Stimulated activated CD8-positive, alpha-beta memory T cell treated with anti-CD3 and anti-CD28 coated beads, Interleukin-4, amount 100 ng/mL, for 4 hours (primary cell): ENCODE measurements at places on chromosomes 16 and 17.

DNA sequence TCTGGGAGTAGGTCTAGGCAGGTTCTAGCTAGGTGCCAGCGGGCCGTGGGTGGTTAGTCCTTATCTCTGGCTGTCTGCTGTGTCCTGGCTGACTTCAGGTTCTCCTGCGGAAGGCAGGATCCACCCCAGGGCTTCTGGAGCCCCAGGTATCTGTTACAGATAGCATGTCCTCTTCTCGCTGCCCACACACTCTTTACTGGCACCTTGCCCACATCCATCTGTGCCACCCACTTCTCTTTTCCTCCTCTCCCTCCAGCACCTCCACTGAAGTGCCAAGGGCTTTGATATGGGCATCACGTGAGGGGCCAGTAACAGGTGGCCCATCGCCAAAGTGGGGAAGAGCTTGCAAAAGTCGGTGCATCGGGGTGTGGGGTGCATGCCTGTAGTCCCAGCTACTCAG is 4.6 kb upstream of the MPP2 start:
- no peak for DNase-seq

- no peak for DNase-seq
Measured at GRCh38 chr17:83010206-83011200, 68.9 kb upstream of the METRNL start.

- no peak for DNase-seq
Measured at GRCh38 chr17:76022285-76022684, 4.8 kb downstream of the EVPL start.

- no peak for DNase-seq
Measured at GRCh38 chr17:60423865-60424264, 1.6 kb downstream of the CHCT1 start.

DNA sequence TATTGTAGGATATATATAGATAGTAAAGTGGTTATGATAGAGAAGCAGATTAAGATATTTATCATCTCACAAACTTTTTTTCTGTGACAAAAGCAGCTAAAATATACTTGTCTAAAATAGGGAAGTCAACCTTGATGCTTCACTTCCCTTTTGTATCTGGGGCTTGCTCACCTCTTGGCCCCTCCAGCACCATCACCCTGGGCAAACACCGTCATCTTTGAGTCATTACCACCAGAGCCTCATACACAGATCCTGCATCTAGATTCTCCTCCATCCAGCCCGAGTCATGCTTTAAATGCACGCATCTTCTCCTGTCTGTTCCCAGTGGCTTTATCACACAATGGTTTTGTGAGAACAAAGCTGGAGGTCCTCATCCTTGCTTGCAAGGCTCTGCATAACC is 1062.7 kb upstream of the EEF2KMT start:
- no peak for DNase-seq

DNA sequence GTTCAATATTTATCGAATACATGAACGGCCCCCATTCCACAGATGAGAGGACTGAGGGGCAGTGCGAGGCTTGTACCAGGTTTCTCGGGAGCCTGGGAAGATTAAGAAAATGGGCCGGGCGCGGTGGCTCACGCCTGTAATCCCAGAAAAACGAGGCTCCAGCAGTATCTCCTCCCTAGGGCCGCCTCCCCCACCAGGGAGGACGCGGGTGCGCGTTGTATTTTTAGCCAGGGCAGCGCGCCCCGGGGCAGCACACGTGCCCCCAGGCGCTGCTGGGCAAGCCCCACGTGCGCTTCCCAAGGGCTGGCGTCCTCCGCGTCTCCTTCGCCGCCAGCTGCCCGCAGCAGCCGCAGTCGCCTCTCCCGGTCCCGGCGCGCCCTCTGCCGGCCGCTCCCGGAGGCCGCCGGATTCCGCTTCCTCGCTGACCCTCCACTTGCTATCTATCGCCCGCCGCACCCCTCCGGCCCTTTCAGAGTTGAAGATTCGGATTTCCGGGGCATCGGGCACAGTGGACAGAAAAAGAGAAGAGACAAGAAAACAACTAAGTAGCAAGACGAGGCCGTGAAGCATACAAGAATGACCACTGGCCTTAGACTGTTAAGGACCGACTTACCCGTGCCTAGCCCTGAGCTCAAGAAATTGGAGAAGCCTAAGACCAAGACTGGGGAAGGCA is 1.9 kb upstream of the YBX2 start:
- DNase-seq: peak; percentile 25

DNA sequence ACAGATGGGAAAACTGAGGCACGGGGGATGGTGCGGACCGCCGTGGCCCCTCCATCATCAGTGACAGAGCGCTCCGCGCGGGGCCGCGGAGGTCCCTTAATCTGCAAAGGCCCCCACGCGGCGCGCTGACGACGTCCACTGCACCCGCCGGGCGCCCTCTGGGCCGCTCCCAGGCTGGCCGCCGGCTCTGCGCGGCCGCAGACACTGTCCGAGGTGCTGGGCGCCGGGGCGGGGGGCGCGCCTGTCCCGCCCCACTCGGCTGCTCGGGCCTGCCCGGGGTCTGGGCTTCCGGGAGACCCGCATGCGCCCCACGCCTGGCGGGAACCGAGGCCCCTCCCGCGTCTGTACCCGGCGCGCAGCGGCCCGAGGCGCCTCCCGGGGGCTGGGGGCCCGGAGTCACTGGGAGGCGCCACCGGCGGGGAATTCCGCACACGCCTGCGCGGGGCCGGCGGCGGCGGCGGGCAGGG is 550 bp upstream of the RNF213 start:
- DNase-seq: no peak

DNA sequence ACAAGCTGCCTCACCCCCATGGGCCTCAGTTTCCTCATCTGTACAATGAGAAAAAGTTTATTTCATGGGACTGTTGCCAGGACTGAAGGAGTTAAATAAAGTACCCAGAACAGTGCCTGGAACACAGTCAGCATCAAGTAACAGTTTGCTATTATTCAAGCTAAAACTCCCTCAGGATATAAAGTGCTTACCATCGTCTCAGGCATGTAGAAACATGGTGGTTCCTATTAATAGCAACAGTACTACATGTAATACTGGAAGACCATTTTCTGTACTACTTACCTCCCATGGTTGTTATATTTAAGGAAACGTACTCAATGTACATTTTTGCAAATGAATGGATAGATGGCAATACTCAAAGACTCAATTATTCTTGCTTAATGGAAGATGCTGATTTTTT is 93.4 kb downstream of the NCOR1 start:
- no peak for DNase-seq

GRCh38 chr17:72517413-72518158 is 396.8 kb downstream of the SOX9 start:
- no peak for DNase-seq

DNA sequence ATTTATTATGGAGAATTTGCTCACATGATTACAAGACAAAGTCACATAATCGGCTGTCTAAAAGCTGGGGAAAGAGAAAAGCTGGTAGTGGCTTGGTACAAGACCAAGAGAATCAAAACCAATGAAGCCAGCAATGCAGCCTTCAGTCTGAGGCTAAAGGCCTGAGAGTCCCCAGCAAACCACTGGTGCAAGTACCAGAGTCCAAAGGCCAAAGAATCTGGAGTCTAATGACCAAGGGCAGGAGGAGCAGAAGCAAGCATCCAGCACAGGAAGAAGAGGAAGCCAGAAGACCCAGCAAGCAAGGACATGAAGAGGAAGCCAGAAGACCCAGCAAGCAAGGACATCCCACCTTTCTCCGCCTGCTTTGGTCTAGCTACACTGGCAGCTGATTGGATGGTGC is 250.6 kb upstream of the SALL1 start:
- no peak for DNase-seq

- DNase-seq: no peak
Measured at GRCh38 chr16:22417019-22417418, 42.6 kb upstream of the CDR2 start.

- DNase-seq: no peak
Measured at GRCh38 chr16:28531777-28532744, 6.7 kb downstream of the NUPR1 start.

- DNase-seq: no peak
Measured at GRCh38 chr17:18997650-18998196, 6.8 kb downstream of the FAM83G start.

GRCh38 chr16:79845033-79845733 is 244.6 kb upstream of the MAF start:
- DNase-seq: no peak

DNA sequence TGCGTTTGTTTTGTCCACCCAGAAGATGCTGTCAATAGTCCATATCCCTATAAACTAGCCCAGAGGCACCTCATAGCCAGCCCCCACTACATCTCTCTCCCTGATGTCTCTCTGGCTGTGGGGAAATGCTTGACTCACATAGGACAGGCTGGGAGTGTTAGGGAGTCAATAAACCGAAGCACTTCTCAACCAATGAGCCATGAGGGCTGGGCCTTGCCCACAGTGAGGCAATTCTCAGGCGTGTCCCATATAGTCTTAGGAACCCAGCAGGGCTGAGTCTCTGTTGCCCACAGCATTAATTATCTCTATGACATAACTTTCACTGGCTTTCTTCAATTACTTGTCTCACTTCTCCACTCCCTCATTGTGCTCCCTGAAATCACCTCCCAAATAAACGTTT is 387.3 kb upstream of the CDH11 start:
- DNase-seq: no peak

GRCh38 chr17:1583556-1583955 is 21.0 kb upstream of the PITPNA start:
- DNase-seq: no peak

GRCh38 chr17:79001190-79002020 is 8.2 kb downstream of the CANT1 start:
- no peak for DNase-seq

GRCh38 chr16:31460582-31461002 is 1.3 kb downstream of the ARMC5 start:
- no peak for DNase-seq

DNA sequence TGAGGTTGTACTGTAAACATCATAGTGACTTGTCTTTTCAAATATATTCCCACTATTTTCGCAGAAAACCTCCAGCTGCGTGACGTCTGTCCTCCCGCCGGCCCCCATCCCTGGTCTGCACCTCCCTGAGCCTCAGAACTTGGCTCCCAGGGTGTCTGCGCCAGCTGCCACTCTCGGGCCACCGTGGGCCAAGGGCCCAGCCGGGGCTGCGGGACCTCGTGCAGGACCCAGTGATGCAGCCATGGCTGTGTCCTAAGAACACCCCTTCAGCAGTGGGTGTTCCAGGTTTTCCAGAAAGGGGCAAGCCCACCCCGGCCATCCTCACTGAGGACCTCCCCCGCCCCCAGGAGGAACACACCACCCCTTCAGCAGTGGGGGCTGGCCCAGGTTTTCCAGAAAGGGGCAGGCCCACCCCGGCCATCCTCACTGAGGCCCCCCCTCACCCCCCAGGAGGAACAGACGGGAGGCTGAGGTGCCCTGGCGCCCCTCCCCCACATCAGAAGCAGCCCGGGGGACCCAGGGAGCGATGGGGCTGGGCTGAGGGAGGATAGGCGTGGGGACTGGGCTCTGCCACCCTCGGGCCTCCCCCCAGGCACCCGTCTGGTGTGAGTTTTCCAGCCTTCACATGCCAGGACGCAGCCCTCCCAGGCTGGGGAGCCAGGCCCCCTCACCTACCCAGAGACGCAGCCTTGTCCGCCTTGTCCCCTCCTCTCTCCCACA is 12.2 kb upstream of the ZFPM1 start:
- DNase-seq: no peak

- DNase-seq: no peak
Measured at GRCh38 chr17:21113049-21113690, 13.6 kb upstream of the DHRS7B start.

GRCh38 chr17:2343421-2343820 is 6.1 kb downstream of the SGSM2 start:
- DNase-seq: no peak

- DNase-seq: no peak
Measured at GRCh38 chr17:17134957-17135333, 71.2 kb downstream of the PLD6 start.

GRCh38 chr17:73325527-73325842 is 13.7 kb upstream of the CDC42EP4 start:
- no peak for DNase-seq

DNA sequence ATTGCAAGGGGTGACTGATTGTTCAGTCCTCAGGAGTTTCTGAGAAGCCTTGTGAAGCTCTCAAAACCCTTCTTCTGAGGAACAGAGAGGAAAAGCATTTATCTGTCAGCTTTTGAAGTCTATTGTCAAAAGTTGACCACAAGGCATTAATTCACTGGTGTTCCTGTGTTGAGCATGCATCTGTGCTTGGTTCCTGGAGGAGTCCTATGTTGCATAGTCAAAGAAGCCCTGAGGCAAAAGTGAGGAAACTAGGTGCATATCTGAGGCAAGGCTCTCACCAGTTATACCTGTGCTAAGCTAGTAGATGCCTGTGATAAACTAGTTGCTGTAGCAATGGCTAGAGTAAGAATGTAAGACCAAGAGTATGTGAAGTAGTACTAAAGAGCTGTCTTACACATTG is 1.8 kb upstream of the HEATR6 start:
- DNase-seq: no peak

DNA sequence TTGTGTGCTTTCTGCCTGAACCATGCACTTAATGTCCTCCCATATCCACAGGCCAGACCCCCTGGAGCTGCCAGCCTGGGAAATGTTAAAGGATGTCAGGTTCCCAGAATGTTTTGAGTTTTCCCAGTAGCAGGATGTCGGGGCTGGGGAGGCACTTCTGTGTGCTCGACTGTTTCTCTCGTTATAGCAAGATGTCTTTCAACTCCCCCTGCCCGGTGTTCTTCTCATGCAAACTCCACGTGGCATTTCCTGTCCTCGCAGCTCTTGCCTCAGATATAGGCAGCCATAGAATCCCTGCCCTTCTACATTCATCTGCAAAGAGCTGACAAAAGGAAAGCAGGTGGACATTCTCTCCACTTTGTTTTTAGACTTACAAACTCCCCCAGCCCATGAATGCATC is 457.2 kb upstream of the CDH11 start:
- no peak for DNase-seq

GRCh38 chr16:67357561-67357960 is 30.9 kb downstream of the LRRC36 start:
- DNase-seq: no peak

DNA sequence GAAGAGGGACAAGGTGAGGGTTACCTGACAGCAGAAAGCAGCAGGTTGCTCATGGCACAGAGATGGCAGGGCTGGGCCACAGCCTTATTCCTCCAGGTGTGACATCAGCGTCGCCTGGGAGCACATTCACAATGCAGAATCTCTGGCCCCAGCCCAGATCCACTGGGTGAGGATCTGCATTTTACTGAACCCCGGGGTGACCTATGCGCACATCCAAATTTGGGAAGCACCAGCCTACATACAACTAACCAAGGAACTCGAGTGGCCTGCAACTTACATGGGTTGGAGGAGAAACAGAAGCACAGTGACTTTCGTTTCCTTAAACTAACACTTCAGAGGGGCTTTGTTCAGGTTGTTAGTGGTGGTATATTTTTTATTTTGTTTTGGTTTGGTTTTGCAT is 17.6 kb downstream of the CPPED1 start:
- no peak for DNase-seq

DNA sequence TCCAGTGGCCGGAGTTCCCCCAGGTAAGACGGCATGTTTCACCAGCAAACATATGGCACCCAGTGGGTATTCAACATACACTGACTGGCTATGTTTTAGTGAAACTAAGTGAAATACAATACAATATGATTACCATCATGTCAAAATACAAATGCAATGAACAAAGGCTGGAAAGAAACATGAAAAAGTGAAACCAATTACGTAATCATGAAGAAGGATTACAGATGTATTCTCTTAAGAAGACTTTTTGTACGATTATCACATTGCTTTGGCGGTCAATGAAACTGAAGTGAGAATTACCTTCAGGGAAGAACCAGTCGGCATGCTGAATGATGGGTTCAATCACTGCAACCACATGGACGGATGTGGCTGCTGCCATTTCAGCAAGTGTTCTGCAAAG is 71.7 kb downstream of the ARHGAP17 start:
- no peak for DNase-seq

GRCh38 chr16:167122-167690 is 1.4 kb downstream of the HBM start:
- DNase-seq: no peak
